Stimulated activated CD8-positive, alpha-beta memory T cell treated with anti-CD3 and anti-CD28 coated beads, Interleukin-4, amount 100 ng/mL, for 4 hours (primary cell): ENCODE measurements at places on chromosomes 7 and 10.

GRCh38 chr7:154744861-154745258, 258.1 kb downstream of the PAXIP1 start:
- DNase-seq = no peak

DNA sequence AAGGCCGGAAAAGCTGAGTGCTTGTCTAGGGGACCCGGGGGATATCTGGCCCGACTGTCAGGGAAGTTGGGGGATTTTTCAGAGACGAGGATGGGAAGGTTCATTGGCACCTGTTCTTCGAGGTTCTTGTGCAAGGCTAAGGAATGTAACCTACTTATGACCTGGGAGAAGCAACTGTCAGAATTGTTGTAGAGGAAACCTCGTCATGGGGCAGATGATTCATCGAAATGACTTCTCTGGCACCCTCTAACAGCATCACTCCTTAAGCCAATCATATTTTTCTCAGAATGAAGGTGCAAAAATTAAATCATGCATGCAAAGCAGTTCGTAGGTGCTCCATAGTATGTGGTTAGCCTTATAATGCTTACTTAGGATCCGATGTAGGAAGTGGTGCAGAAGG, 58.6 kb downstream of the PLXDC2 start:
- no peak for DNase-seq

- no peak for DNase-seq
Measured at GRCh38 chr7:83486536-83486935, 162.4 kb downstream of the SEMA3E start.

DNA sequence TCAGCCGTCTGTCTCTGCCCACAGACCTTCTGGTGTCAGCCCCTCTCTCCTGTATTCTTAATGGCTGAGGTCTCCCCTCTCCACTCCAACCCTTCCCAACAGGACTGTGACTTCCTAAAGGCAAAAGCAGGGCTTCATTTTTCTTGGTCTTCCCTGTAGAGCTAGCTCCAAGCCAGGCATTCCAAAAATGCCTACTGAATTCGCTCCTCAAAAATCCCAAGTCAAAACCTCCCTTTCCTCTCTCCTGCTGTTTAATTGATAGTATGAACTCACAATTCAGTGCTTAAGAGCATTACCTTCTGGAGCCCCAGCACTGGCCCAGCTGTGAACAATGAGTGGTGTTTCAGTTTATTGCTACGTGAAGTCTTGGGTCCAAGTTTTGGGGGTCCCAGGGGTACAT, 628.4 kb downstream of the PARD3 start:
- DNase-seq = no peak

DNA sequence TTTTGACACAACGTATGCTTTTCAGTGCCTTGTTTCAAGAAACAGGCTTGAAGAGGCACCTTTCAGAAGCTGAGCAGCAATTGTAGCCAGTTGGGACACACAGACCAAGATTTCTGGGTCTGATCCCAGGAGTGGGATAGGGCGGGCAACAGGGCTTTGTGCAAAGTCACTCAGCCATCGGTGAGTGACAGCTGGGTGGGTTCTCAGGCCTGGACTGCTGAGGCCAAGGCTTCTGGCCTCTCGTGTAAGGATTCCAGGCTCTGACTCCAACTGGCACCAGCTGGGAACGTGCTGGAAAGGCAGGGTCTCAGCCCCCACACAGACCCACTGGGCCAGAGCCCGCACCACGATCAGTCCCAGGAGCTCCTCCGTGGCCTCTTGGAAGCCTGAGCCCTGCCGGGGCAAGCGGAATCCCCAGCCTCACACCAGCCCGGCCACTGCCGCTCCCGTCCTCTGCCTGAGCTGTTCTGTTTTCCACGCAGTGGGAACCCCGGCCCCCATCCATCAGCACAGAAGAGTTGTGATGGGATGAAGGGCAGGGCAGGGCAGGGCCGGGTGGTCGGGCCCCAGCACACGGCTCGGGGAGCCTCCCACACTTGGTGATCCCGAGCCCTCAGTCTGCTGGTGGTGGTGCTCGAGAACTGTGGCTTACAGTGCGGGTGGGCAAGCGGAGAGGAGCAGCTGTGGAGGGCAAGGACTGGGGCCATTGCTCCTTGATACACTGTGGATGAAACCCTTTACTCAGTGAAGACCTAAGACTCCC, 46.8 kb downstream of the VIPR2 start:
- DNase-seq = no peak

GRCh38 chr10:111432588-111432987, 355.8 kb downstream of the ADRA2A start:
- DNase-seq = no peak

GRCh38 chr10:89869180-89869579, 167.8 kb downstream of the KIF20B start:
- DNase-seq = no peak

DNA sequence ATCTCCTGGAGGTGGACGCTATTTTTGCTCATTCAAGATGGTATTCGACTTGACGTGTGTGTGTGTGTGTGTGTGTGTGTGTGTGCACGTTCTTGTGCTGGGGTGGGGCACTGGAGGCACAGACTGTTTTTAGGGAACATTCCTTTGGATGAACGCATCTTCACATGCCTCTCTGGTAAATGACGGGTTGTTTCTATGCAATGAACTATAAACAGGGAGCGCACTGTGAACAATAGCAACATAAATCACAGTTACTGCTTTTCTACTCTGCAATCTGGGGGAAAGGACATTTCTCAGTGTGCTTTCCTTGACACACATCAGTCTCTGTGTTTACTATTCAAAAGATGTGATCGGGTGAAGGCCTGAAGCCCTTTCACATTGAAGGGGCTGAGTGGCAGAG, 120.1 kb upstream of the PITRM1 start:
- no peak for DNase-seq

GRCh38 chr7:74606101-74606908, 51.2 kb upstream of the GTF2I start:
- DNase-seq = no peak
